ENCODE measurements at places on chromosomes 1 and 21.
A peak's percentile ranks its signal among the peaks of the same experiment; 100 is the strongest.

GRCh38 chr1:110163591-110163990 is 13.3 kb downstream of the SLC6A17 start:
- DNase-seq = no peak

DNA sequence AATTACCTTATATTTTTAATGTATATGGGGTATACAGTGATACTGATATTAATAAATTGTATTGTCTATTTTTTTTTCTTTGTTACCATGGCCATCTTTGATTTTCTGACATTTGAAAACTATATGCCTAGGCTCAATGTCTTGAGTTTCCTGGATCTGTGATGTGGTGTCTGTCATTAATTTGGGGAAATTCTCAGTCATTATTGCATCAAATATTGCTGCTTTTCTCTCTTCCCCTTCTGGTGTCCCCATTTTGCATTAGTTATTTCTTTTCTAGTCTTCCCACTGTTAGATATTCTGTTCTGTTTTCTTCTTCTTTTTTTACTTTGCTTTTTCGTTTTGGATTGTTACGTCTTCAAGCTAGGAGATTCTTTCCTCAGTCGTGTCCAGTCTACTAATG is 33.8 kb downstream of the ZBTB40 start:
- no peak for DNase-seq

- no peak for DNase-seq
These were observed 29.8 kb downstream of the SLC30A1 start for GRCh38 chr1:211549092-211549711.

DNA sequence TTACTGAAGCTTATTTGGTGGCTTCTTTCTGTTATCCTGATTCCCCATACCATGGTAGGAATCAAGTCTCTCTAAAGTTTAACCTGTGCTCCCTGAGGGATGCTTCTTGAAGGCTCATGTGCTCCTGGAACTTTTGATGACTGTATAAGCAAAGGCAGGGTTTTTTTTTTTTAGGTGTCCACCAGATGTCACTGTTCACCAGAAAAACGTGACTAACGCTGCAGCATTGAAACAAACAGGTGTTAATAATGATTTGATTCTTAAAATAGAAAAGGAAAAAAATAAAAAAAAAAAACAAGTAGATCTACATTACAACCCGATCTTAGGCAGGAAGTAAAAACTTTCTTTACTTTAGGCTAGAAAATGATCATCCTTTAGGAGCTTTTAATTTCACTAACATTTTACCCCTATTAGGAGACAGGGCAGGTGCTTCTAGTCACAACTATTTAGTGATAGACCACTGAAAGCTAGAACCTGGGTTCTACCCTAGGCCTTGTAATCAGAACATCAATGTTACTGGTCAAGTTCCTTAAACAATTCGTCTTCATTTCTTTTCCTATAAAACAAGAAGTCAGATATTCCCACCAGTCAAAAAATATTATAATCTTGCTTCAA is 223.0 kb downstream of the PLA2G4A start:
- no peak for DNase-seq

GRCh38 chr1:107147843-107148242 is 7.0 kb downstream of the NTNG1 start:
- DNase-seq = no peak

DNA sequence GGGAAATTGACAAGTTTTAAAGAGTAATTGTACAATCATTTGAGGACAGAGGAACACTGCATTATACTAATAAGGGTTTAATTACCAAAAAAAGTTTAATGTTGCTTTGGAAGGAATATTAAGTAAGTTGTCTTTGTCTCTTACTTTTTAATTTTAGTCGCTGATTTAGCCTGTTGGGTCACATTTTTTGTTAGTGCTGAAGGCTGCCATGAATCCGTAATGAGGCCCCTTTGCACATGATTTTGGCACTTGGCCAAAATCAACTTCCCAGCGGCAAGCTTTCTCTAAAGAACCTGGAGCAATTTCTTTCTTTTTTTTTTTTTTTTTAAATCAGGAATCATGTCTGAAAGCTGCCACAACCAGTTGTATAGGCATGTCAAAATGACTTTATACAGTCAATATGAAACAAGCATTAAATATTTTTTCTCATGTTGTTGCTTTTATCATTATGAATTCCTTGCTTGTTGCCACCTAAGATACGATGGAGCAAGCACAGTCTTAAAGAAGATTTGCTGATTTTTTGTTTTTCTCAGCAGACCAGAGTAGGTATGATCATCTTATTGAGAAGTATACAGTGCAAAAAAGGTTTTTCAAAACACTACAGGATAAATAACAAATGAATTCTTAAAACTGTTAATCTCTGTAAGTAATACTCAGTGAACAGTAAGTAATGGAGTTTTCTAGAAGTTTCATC is 690.4 kb downstream of the USP25 start:
- DNase-seq = no peak

GRCh38 chr21:37845535-37845934 is 70.7 kb downstream of the KCNJ6 start:
- no peak for DNase-seq

GRCh38 chr1:54459726-54460191 is 53.6 kb upstream of the SSBP3 start:
- no peak for DNase-seq

- no peak for DNase-seq
These were observed 59.5 kb upstream of the RGS2 start for GRCh38 chr1:192749349-192749748.

- DNase-seq = no peak
These were observed 84.0 kb downstream of the IGSF21 start for GRCh38 chr1:18191481-18192155.

DNA sequence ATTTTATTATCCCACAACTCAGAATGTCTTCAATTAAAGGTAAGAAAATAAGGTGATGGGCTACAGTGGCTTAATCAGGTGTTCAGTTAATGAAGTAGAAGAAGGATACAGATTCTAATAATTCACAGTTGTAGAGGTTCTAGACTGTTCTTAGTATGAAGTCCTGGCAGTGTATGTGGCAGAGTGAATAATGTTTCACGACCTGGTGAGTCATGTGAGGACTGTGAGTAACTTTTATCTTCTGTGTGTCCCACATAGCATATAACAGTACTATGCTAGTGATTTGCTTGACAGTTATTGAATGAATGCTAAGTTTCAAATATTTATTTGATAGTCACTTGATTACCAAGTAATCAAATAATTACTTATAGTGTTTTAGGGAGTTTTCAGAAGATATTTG is 20.0 kb downstream of the SLC16A4 start:
- no peak for DNase-seq

DNA sequence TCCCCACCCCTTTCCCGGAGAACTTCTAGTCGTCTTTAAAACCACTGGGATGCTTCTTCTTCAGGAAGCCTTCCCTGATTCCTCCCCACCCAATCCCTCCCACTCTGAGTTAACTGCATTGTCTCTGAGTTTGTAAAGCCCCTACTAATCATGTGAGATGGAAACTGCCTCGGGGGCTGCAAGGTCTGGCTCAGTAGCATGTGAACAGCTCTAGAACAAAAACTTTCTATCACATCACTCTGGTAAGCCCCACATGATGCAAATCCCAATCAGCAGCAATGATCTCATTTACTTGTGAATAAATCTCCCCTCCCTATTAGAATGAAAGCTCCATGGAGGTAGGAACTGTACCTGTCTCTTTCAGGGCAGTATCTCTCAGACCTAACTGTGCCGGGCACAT is 141.0 kb upstream of the JUN start:
- DNase-seq = no peak

DNA sequence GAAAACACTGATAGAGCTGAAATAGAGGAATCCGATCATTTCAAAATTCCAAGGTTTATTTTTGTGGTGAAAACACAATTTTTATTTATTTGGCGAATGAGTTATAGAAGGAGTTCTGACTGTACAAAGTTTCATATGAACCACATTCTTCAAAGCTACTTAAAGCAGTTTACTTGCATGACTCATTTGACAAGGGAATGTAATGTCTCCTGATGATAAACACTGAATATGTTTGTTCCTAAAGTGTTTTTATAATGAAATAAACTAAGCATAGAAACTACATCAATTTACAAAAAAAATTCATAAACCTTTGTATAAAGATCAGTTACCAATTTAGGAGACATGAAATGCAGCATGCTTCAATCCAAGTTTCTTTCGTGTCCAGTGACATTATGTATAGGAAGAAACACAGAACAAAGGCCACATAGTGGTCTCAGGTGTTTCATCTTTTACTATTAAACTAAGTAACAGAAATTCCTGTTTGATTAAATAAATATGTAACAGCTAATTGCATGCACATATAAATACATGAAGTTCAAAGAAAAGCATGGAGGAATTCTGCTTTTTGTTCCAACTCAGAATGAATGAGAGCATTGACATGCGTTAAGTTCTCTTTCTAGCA is 2.5 kb downstream of the PRKACB start:
- no peak for DNase-seq

DNA sequence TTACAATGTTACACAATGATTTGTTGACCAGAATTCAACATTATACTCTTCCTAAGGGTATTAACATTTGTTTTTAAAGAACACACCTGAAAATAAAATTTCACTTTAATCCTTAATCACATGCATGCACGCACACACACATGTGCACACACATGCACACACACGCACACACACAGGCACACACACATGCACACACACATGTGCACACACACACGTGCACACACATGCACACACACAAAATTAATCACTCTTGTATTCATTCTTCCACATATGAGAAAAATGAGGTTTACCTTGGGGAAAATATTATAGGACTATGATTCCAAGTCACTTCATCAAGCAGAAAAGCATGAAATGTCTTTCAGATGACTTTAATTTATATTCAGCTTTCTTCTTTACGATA is 331.8 kb upstream of the PLD5 start:
- no peak for DNase-seq

DNA sequence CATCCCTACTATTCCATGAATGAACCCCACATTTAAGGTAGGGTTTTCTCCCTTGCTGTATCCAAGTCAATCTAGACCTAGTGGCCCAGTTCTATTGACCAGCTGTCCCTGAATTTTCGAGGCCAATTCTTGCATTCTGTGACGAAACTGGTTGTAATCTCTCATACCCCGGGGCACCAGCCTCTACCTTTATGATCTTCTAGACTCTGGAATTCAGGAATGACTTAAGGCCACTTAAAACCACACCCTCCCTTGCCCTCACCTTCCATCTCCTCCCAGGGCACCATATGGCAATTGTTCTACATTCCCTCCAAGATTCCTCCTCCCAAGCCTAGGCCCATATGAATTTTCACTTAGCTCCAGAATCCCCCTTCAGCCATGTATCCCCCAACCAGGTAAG is 48.9 kb downstream of the RHOU start:
- DNase-seq = no peak

- DNase-seq = no peak
These were observed 23.8 kb downstream of the GLMN start for GRCh38 chr1:92274939-92275338.

GRCh38 chr1:203475012-203475981 is at the start of gene PRELP:
TSS of gene PRELP (plus strand) at chr1:203475806. CDS start at chr1:203483185, 7,379 bp downstream.
- no peak for DNase-seq

GRCh38 chr1:231172411-231172810 is 10.6 kb downstream of the TRIM67 start:
- DNase-seq = no peak

DNA sequence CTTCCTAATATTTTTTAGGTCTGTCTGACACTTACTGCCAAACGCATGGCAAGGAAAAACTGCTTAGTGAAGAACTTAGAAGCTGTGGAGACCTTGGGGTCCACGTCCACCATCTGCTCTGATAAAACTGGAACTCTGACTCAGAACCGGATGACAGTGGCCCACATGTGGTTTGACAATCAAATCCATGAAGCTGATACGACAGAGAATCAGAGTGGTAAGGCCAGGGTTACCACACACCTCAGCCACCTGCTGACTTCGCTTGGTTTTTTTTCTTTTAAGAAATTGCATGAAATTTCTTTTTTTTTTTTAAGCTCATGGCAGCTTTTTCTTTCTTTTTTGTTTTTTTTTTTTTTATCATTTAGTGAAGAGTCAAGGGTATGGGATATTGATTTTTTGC is 17.2 kb downstream of the ATP1A1 start:
- peak; percentile 49 for DNase-seq
